NCI-H2029 treated with DMSO at 0.1 percent for 48 hours (cell line): ENCODE measurements at places on chromosomes 2 and 18.

DNA sequence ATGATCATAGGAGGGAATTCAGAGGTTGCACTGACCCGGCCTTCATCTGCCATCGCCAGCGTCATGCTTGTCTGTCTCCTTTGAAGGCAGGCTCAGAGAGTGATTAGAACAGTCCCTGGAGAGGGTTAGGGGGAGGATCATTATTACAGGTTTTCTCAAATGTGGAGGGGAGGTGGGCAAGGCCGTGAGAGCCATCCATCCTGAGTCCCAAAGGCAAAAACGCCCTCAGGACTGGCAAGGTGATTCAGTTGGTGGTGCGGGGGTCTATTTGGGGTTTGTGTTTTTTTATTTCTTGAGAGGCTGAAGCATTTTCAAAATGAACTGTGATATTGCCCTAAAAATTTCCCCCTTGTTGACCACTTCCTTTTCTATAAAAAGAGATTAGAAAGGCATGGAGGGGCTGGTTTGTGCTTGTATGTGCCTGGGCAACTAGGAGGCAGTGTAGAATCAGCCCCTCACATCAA is 39.3 kb upstream of the GYPC start:
- DNase-seq: no peak

DNA sequence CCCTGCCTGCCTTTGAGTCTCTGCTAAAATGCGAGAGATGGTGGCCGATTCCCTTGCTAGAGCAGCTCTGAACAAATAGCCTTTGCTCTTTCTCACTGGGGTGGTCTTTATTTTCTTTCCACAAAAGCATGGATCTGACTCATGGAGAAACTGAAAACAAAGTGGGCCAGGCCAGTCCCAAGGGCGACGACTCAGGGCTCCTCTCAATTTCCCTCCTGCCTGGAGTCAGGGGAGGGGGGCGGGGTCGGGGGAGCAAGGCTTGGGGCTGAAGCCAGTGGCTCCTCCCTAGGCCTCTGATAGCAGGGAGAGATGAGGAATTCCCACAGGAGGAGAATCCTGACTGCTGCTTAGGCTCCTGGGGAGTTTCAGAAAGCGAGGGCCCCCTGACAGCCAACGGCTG is 17.1 kb upstream of the IL1R2 start:
- DNase-seq: no peak

GRCh38 chr2:186751790-186752189 is 57.9 kb downstream of the FAM171B start:
- no peak for DNase-seq

DNA sequence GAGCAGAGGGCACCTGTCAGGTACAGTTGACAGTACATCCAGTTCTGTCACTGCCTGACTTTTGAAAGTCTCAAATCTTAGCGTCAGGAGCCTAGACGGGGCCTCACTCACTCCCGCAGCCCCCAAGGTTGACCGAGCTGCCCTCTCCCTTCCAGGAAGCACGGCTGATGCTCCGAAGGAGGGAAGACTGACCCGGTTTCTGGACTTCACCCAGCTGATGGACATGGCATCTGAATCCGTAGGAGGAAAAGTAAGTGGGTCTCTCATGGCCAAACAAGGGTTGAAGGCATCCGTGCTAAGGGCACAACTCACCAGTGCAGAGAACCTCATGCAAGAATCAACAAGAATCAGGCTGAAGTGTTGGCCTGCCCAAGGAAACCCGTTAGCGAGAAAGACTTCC is 12.9 kb downstream of the ALLC start:
- no peak for DNase-seq

DNA sequence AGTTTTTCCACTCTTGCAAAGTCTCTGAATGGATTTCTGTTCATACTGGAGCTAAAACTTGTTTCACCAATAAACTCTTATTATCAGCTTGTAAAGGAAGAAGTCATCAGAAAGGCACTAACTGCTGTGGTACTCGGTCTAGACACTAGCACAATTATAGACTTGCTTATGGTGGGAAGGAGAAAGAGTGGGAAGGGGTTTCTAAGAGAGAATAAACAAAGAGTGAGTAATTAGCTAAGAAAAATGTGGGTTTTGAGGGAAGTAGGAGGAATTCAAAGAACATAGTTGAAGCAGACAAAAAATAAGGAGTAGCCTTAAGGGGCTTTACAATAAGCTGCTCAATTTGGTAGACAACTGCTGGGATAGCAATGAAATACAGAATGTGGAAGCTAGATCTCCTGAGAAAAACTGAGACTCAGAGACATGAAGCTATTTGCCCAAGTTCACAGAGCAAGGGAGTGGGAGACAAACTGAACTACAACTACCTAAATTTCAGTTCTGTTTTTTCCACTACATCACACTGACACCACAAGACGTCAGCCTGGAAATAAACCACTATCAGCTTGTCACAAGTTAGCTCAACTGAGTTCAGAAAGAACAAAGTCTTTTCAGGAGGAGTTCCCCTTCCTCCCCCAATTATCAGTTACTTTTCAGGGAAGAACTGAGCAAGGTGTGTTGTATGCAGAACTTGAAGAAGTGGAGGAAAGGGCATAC is 59.7 kb downstream of the MAP4K3 start:
- no peak for DNase-seq

GRCh38 chr2:206798000-206798399 is 32.6 kb downstream of the FASTKD2 start:
- DNase-seq: no peak

GRCh38 chr2:25257032-25257552 is 84.6 kb downstream of the DNMT3A start:
- DNase-seq: no peak
